Muscle of back (tissue), 13 donors: ENCODE measurements at places on chromosomes 13 and 19. TPM values are rescaled to one million over a fixed set of nuclear protein-coding genes. Genes with fewer than 3 reads are reported as not detected.

Gene DHX34
- 8.1 TPM for polyA plus RNA-seq

DNA sequence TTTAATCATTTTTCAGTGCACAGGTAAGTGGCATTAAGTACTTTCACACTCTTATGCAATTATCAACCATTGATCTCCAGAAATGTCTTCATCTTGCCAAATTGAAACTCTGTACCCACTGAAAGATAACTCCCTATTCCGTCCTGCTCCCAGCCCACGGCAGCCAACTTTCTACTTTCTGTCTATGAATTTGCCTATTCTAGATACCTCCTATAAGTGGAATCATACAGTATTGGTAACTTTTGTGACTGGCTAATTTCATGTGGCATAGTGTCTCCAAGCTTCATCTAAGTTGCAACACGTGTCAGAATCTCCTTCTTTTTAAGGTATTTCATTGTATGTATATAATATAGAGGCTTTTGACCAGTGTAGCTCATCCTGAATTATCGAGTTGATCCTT lies 5.7 kb upstream of the CEACAM18 start:
- no peak for DNase-seq

Gene MEIOSIN
- polyA plus RNA-seq, result not detected

DNA sequence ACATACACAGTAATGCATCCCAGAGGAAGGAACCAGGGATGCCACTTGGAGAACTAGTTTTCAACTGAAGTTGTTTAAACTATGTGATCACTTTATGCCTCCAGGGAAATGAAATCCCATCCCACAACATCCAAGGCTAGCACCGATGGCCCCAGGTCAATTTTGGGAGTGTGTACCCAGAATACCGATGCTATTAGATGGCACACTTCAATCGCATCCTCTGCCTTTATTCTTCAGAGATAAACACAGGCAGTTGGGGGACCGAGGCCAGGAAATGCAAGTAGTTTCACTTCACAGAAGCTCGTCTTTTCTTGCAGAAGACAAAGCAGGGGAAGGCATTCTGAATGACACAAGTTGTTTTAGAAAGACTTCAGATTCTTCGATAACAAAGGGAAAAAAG lies 13.8 kb downstream of the STK24 start:
- no peak for DNase-seq

- peak; percentile 47 for DNase-seq
Measured at GRCh38 chr19:49119411-49120324, at the start of gene PPFIA3. TSS of gene PPFIA3 (plus strand) at chr19:49119544. CDS start at chr19:49127874, 8,330 bp downstream.

Gene C19orf73
- not detected for polyA plus RNA-seq

GRCh38 chr19:33815380-33816340 lies 19.0 kb downstream of the KCTD15 start:
- DNase-seq, result no peak

DNA sequence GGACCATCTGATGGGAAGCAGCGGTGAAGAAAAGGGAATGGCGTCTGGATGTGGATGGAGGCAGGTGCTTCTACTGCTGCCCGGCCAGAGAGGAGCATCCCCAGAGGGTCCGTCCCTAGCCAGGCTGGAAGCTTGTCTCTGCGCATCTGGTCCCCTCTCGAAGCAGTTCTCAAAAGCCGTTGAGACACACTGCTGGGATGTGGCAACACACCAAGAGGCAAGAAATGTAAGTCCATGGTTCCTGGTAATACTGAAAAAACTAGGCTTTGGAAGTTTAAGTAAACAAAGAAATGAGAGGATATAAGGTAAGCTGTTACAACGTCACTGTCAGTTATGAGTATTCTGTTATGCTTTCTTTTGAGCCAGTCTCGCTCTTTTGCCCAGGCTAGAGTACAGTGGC lies 15.1 kb upstream of the FFAR2 start:
- DNase-seq, result no peak

DNA sequence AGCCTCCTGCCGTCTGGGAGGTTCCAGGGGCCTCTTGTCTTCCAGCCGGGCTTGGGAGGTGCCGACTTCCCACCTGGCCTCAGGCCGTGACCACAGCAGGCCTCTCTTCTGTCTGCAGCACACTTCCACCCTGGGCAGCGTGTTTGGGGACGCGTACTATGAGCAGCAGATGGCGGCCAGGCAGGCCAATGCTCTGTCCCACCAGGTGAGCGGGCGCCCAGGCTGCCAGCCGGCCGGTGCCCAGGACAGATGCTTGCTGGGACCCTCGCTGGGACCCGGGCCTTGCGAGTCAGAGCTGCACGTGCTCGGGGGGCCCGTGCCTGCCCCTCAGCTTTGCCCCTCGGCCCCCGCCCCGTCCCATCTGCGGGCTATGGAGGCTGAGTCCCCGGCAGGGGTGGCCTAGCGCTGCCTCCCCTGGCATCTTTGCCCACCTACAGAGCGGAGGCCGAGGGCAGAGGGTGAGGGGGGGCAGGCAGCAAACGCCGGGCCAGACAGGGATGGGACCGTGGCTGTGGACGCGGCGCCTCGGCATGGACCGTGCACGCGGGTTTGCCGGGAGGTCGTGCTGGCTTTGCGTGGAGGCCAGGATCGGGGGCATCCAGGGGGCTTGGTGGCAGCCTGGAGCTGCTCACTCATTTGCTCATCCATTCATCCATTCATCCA lies 16.2 kb downstream of the COMP start:
- DNase-seq, result no peak
